ENCODE measurements at places on chromosomes 12 and 14. TPM values are rescaled to one million over a fixed set of nuclear protein-coding genes. Genes with fewer than 3 reads are reported as not detected.

- DNase-seq: no peak
Measured at GRCh38 chr14:33933386-33933933, 17.4 kb downstream of the EGLN3 start.

DNA sequence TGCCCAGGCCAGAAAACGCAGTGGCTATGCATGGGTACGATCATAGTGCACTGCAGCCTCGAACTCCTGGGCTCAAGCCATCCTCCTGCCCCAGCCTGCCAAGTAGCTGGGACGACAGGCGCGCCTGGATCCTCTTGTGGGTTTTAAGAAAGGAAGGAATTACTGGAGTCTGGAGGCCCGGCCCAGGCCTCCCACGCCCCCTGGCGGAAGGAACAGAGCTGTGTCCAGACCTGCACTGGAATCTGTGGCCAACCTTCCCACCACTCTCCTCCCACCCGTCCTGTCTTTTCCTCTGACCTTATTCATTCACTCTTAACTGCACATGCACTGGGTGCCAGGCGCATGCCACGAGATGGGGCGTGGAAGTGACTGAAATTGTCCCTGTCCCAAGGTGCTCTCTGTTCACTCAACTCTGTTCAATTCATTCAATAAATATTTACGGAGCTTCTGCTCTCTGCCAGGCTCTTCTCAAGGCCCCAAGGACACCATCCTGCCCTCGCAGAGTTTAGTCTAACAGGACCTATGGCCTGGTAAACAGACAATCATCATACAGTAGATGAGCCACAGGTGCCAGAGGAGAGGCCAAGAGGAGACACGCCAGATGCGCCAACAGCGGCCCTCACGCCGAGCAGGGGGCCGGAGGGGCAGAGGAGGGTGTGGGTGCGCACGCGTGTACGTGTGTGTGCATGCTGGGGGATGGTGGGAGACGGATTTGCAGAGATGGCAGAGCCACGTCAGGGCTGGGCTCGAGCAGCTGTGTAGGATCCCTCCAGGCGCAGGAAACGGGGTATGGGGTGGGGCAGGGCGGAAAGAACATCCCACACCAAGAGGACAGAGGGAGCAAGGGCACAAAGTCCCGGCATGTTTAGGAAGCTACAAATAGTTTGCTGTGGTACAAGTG is 13.7 kb upstream of the TMEM106C start:
- DNase-seq: peak; percentile 72

- no peak for DNase-seq
Measured at GRCh38 chr12:98385641-98386040, 129.7 kb upstream of the TMPO start.

Gene CLEC12A
- polyA plus RNA-seq: 0.56 TPM

Gene LYZ
- 23.4 TPM for polyA plus RNA-seq

Gene CCDC38
- not detected for polyA plus RNA-seq

Gene TPH2
- polyA plus RNA-seq: not detected

DNA sequence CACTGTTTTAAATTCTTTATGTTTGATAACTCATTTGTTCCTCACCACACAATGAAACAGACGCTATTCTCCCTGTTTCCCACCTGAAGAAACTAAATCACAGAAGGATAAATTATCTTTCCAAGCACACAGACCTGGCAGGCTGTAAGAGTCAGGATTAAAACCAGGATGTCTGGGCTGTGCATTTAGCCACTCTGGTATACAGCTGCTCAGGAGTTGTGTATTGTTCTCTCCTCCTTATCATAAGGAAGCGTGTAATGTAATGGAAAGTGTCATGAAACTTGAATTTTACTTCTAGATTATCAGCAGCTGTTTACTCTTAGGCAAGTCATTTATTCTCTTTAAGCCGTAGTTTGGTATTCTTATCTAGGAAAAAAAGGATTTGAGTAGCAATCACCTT is 154.8 kb upstream of the LRIG3 start:
- no peak for DNase-seq

DNA sequence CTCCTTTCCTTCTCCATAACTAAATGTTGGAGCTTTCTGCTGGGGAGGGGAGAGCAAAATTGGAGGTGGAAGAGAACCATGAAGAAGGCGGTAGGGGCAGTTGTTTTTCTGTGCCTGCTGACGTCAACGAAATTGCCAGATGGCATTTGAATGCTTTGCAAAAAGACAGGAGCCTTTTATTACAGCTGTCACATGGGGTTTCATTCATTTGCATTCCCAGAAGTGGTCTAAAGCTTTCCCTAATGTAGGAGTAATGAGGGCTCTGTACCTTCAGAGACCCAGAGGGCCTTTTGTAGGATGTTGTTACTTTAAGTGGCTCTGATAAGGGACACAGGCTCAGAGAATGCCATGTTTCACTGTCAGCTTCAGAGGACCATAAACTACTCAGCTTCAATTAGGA is 107.1 kb upstream of the SLCO1C1 start:
- peak; percentile 23 for DNase-seq

Gene MIP
- not detected for polyA plus RNA-seq

All from hindlimb muscle (tissue), 1 donor.